NCI-H2171 (cell line): ENCODE measurements at places on chromosomes 1 and 21.

GRCh38 chr1:219503604-219504003 is 109.3 kb downstream of the ZC3H11B start:
- no peak for DNase-seq

DNA sequence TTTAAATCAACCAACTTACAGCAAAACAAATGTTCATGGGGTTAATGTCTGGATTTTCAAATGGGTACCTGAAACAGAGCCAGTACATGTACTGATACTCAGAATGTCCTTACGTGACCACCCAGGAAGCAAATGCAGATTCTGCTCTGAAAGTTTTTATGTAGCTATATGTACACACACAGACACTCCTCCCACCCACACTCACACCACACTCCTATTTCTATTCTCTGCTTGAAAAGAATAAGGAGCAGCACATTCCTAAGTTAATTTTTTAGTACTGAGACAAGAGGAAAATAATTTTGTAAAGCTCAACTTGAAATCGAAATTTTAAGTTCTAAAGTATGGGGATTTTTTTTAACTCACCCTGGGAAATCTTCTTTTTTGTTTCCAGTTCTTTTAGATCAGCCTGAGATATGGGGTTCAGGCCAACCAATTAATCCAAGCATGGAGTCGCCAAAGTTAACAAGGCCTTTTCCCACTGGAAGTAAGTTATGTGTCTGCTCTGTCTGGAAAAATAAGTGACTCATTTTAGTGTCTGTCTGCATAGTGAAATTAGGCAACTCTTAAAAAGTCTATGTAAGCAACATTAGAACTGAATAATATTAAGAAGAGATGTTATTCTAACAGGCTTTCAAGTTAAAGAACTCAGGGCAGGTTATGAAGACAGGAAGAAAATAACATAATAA is 75.5 kb upstream of the DYNLT5 start:
- DNase-seq: no peak

DNA sequence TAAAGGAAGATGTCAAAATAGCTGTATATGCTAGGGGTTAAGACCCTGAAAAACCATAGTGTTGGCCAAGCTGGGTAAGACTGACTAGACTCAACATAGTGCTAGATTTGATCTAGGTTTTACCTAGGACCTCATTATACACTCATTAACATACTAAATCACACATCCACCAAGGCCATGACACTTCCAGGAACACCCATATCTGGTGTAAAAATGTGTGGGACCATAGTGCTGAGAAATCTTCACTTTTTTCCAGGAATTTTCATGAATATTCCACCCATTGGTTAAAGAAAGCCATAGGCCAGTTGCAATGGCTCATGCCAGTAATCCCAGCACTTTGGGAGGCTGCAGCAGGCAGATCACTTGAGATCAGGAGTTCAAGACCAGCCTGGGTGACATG is 34.0 kb upstream of the ACADM start:
- no peak for DNase-seq

- DNase-seq: no peak
These were observed 78.6 kb downstream of the COLGALT2 start for GRCh38 chr1:183958958-183959357.

GRCh38 chr21:42691901-42692559 is 38.6 kb downstream of the PDE9A start:
- no peak for DNase-seq
